Stimulated activated CD8-positive, alpha-beta memory T cell treated with anti-CD3 and anti-CD28 coated beads, Interleukin-15, amount 100 ng/mL, for 4 hours (primary cell): ENCODE measurements at places on chromosomes 2 and 18.

GRCh38 chr2:44906972-44907371, 34.5 kb upstream of the SIX3 start:
- DNase-seq: no peak

GRCh38 chr18:34794348-34794747, 84.2 kb downstream of the DTNA start:
- no peak for DNase-seq

DNA sequence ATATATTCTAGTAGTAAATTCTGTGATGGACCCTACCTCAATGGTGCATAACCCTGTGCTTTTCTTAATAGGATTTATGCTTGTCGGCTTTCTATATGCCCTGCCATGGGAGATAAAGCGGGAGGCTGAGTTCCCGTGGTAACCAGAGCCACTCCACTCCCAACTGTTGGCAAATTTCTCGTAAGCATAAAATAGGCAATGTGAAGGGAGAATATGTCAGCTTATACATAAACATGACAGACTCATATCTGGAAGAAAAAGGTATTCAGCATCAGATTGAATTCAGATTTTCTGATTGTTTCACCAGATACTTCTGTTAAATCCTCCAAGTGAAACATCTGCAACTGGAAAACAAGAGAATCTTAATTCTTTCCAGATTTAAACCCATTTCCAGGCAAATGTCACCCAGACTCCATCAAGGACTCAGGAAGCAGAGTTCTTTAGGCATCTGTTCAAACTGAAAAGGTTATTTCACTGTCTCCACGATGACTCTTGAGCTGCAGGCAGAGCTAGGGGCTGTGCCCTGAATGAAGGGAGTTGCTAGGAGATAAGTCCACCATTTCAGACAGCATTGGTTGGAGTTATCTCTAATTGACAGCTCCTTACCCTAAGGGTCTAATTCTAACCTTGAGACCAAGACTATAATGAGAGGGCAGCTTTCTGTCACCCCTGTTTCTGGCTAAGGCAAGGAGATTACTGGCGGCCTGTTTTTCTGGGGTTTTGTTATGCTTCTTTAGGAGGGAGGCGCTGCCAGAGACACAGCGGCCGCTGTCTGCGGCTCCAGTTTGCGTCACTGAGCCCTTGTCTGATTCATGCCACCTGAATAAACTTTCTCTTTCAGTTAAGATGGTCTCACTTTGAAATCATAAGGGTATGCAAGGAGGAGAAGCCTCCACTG, 381.3 kb downstream of the SOX11 start:
- DNase-seq: no peak

- DNase-seq: no peak
These were observed 11.1 kb downstream of the CNDP2 start for GRCh38 chr18:74507097-74507881.

DNA sequence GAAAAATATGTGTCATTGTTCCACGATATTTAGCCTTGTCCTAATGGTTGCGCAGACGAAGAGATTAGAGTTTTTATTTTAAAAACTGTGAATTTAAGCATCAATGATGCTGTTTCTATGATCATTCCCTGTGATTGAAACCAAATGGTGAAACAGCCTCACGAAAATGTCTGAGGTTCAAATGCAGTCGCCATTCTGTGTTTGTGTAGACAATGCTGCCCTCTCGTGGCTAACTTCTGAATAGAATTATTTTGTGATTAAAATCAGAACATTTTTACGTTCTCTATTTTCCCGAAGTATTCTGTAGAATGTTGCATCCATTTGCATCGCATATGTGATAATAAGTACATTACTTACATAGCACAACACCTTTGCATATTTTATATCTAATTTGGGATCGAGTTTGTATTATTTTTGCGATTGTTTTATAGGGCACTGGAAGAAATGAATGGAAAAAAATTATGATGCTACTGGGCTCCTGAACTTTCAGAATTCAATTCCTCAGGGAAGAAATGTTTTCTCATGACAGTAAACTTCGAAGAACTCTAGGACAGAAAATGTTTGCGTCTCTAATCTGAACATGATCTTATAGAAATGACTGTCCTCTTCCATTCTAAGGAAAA, 54.8 kb upstream of the CREB1 start:
- DNase-seq: no peak

GRCh38 chr18:58046794-58047555, 2.9 kb downstream of the NEDD4L start:
- DNase-seq: no peak

- DNase-seq: no peak
These were observed 188.3 kb downstream of the ETAA1 start for GRCh38 chr2:67585400-67585799.
